ENCODE measurements at places on chromosomes 2 and 18.

DNA sequence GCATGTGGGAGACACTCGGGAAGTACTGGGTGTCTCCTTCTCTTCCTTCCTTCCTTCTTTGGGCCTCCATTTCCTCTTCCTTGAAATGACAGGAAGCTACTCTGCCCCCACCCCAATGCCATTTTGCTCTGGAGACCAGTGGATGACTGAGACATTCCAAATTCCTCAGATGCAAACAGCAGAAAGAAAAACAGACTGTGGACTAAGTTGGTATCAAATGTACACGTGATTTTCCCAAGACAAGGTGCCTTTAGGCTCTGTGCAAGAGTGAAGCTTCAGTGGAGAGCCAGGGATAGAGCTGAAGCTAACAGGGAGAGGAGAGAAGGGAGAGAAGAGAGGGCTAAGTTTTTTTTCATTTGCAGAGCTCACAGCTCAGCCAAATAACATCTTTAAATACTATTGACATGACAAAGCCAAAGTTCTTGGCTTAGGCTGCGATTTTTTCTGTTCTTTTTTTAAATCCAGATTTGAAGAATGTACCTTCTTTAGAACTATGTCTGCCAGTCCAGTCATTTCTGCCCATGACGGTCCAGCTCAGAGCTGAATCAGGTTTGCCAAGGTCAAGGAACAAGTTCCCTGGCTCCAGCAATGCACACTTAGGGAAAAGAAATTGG, 84.5 kb upstream of the LCLAT1 start:
- H3K4me3 ChIP-seq, result no peak overlapping the region
- no peaks in the 10 kb centered on the region for H3K4me1 ChIP-seq
- H3K36me3 ChIP-seq, result no peaks in the 10 kb centered on the region
- H3K27ac ChIP-seq, result no peak overlapping the region
- no peak for DNase-seq

DNA sequence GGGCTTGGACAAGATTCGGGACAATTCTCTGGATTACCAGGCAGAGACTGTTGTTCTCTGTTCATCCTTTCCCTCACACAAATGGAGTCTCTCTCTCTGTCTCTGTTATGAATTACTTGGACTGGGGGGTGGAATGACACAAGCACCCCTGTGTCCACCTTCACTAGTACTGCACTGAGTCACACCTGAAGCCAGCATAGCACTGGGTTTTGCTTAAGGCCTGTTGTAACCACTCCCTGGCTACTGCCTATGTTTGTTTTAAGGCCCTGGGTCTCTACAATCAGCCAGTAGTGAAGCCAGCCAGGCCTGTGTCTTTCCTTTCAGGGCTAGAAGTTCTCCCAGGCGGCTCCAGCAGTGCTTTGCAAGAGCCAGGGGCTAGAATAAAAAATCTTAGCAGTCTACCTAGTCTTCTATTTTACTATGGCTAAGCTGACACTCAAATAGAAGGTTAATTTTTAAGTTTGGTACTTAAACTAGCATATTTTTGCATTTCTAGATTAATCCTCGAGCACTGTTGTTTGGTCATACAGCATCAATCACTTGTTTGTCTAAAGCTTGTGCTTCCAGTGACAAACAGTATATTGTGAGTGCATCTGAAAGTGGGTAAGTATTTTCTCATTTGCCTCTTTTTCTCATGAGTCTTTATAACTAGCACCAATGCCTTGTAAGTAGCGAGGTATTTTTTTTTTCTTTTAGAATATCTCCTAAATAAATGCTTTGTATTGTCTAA, 27.8 kb downstream of the WDR7 start:
- H3K36me3 ChIP-seq, result peaks cover 8% of the 10 kb centered on the region
- DNase-seq, result no peak
- H3K4me1 ChIP-seq, result no peaks in the 10 kb centered on the region
- no peaks in the 10 kb centered on the region for H3K27me3 ChIP-seq
- no peak overlapping the region for H3K4me3 ChIP-seq

DNA sequence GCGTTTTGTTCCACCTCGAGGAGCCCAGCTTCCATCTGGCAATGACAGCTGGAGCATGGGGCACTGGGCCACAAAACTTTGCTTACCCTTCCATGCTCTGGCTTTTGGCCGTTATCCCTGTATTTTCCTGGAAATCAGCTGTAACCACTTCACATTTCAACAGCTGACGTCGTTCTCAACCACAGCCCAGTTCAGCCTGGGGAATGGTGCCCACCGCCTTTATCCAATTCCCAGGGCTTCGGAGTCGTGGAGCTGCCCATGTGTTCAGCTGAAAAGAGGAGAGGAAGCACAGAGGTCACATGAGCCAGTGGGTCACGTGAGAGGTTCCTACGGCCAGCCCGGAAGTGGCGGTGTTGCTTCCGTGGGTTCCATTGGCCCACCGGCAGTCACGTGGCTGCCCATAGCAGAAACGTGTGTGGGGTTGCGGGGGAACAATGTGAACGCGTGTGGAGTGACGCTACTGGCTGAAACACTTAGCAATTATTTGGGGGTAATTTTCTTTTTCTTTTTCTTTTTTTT, 16.7 kb upstream of the EDAR start:
- no peaks in the 10 kb centered on the region for H3K27me3 ChIP-seq
- H3K27ac ChIP-seq, result peak overlapping the region; percentile 12
- no peaks in the 10 kb centered on the region for H3K36me3 ChIP-seq

DNA sequence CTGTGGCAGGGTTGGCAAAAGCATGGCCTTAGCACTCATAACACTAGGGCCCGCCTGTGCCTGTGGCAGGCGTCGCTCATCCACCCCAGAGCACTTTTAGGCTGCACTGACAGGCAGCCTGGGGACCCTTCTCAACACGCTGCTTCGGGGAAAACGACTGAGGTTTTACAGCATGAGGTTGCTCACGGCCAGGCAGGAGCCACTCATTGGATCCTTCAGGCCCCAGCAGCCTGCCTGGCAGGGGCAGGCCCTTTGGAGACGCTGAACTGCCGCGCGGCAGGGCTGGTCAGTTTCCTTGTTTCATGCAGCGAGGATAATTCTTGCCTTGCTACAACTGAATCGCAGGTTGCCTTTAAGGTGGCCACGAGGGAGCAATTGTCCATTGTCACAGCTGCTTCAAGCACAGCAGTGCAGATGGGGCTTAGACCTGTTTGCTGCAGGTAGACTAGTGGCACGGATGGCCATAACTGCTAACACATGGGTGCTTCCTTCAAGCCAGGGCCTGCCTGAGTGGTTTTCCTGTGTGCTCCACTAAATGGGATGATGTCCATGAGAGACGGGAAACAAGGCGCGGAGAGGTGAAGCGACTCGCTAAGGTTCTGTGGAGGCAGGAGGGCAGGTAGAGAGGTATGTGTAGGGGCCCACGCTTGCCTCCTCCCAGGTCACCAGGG, 49.9 kb upstream of the HS6ST1 start:
- no peak overlapping the region for H3K4me3 ChIP-seq
- H3K36me3 ChIP-seq, result no peaks in the 10 kb centered on the region
- H3K4me1 ChIP-seq, result no peaks in the 10 kb centered on the region
- no peaks in the 10 kb centered on the region for H3K27me3 ChIP-seq

DNA sequence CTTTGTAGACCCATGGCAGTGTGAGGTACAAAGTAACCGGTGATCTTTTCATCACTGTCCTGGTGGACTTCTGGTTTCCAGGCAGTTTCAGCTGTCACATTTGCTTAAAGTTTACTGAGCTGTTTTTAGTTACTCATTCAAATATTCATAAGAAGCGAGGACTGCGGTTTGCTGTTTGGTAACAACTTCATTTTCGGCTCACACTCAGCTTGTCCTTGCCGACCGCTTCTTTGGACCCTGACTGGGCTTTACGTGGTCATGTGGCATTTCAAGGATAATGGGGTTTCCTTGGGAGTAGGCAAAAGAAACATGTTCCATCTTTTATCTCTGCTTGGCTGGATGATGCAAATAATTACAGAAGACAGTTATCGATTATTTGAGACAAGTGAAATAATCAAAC, 350.7 kb downstream of the PAX3 start:
- H3K27ac ChIP-seq, result no peak overlapping the region
- no peak overlapping the region for H3K4me3 ChIP-seq
- no peaks in the 10 kb centered on the region for H3K4me1 ChIP-seq
- DNase-seq, result no peak
- no peaks in the 10 kb centered on the region for H3K36me3 ChIP-seq
- no peaks in the 10 kb centered on the region for H3K27me3 ChIP-seq

- H3K4me3 ChIP-seq, result no peak overlapping the region
- H3K4me1 ChIP-seq, result peaks cover under 1% of the 10 kb centered on the region
- no peaks in the 10 kb centered on the region for H3K36me3 ChIP-seq
- no peaks in the 10 kb centered on the region for H3K27me3 ChIP-seq
- H3K27ac ChIP-seq, result no peak overlapping the region
These were observed 14.7 kb upstream of the ITGB6 start for GRCh38 chr2:160214461-160215445.

GRCh38 chr2:217562871-217563480, 439.8 kb downstream of the TNS1 start:
- H3K27me3 ChIP-seq, result no peaks in the 10 kb centered on the region
- no peaks in the 10 kb centered on the region for H3K4me1 ChIP-seq
- H3K4me3 ChIP-seq, result no peak overlapping the region
- no peak for DNase-seq
- no peak overlapping the region for H3K27ac ChIP-seq

DNA sequence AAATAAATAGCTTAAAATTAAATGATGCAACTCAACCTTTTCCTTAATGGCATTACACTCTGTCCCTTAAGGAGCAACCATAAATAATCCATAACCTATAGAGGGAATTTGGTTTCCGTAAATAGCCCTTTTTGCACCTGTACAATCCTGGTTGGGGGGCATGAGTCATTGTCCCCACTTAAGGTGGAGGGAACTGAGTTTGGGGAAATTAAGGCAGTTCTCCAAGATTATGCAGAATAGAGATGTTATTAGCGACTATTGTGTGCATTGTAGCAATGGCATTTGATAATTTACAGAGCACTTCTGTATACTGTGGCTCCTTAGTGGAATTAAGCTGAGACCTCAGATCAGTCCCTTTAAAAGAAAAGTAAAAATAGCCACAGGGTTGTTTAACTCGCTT, 6.6 kb downstream of the MYCN start:
- DNase-seq, result no peak
- H3K27me3 ChIP-seq, result no peaks in the 10 kb centered on the region
- H3K4me1 ChIP-seq, result peaks cover 14% of the 10 kb centered on the region
- H3K4me3 ChIP-seq, result no peak overlapping the region
- H3K27ac ChIP-seq, result no peak overlapping the region
- peaks cover 22% of the 10 kb centered on the region for H3K36me3 ChIP-seq

Data from small intestine (tissue), 16 donors.